ENCODE measurements at places on chromosomes 13 and 19. TPM values are rescaled to one million over a fixed set of nuclear protein-coding genes. Genes with fewer than 3 reads are reported as not detected.

Gene SYT3
- not detected for total RNA-seq

Gene ADGRE2
- 0.45 TPM for total RNA-seq

Gene ACTMAP
- total RNA-seq, result 25.0 TPM

Gene ICAM5
- 0.81 TPM for total RNA-seq

Gene LRRC8E
- not detected for total RNA-seq

Gene R3HDM4
- 120 TPM for total RNA-seq

Gene DACT3
- total RNA-seq, result 3.0 TPM

Gene ZNF709
- total RNA-seq, result 2.4 TPM

Gene WDR87
- total RNA-seq, result not detected

Gene ZNF729
- not detected for total RNA-seq

Gene KIR2DL3
- total RNA-seq, result not detected

Gene LILRB3
- not detected for total RNA-seq

Gene SIN3B
- total RNA-seq, result 18.8 TPM

Gene SERTAD1
- 8.8 TPM for total RNA-seq

Gene ADM5
- total RNA-seq, result 1.4 TPM

Gene MATK
- total RNA-seq, result 13.7 TPM

Gene TLE6
- total RNA-seq, result 0.52 TPM

Gene OPA3
- total RNA-seq, result 12.7 TPM

Gene SIGLEC10
- total RNA-seq, result not detected

Gene IGLON5
- not detected for total RNA-seq

Gene ZNF415
- total RNA-seq, result 0.74 TPM

Gene ATP4A
- total RNA-seq, result not detected

Gene CELF5
- total RNA-seq, result not detected

Gene NEK5
- total RNA-seq, result 0.10 TPM

Gene PSMC4
- 79.7 TPM for total RNA-seq

Gene FFAR3
- total RNA-seq, result 5.3 TPM

Gene CFAP97D2
- 0.17 TPM for total RNA-seq

Gene HNRNPA1L2
- 6.7 TPM for total RNA-seq

Gene PLPPR3
- not detected for total RNA-seq

Gene TNFSF13B
- 2.6 TPM for total RNA-seq

Gene HIPK4
- not detected for total RNA-seq

Gene CEACAM21
- total RNA-seq, result 33.6 TPM

Gene S1PR2
- total RNA-seq, result 3.4 TPM

Gene ANKLE1
- 8.8 TPM for total RNA-seq

Gene BRME1
- 5.8 TPM for total RNA-seq

Gene CD209
- total RNA-seq, result not detected

Gene SIGLEC7
- not detected for total RNA-seq

Gene ZNF787
- 26.1 TPM for total RNA-seq

Gene TPTE2
- not detected for total RNA-seq

Gene TNFRSF19
- not detected for total RNA-seq

Gene SPRY2
- total RNA-seq, result 0.26 TPM

Gene FFAR2
- total RNA-seq, result not detected

Gene FOSB
- 8.7 TPM for total RNA-seq

Gene GRK1
- not detected for total RNA-seq

Gene SIGLEC12
- not detected for total RNA-seq

Gene BCL2L12
- total RNA-seq, result 75.6 TPM
